Anterior cingulate cortex (tissue), 58 donors: ENCODE measurements at places on chromosomes 1 and 21.
A peak's percentile ranks its signal among the peaks of the same experiment; 100 is the strongest.

DNA sequence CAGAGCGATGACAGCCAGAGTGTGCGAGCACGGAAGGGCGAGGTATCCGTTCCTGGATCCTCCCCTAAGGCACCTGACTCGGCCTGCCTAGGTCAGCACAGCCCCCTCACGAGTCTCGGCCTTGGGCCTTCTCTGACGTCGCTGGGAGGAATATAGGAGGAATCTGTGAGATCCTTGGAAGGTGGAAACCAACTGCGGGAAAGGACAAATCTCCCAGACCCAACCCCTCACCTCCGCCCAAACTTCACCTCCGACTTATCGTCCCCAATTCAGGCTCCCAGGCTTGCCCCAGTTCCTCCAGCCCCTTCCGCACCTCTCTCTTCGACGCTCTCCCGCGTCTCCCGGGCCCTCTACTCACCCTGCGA is 494 bp downstream of the APH1A start:
- DNase-seq: no peak

DNA sequence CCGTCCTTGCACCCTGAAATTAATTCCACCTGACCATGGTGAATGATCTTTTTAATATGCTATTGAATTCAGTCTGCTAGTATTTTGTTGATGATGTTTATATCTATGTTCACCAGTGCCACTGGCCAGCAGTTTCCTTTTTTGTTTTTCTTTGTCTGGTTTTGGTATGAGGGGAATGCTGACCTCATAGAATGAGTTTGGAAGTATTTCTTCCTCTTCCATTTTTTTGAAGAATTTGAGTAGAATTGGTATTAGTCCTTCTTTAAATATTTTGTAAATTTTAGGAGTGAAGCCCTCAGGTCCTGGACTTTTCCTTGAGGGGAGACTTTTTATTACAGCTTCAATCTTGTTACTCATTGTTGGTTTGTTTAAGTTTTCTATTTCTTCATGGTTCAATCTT is 231.6 kb downstream of the MRPL39 start:
- DNase-seq: no peak

DNA sequence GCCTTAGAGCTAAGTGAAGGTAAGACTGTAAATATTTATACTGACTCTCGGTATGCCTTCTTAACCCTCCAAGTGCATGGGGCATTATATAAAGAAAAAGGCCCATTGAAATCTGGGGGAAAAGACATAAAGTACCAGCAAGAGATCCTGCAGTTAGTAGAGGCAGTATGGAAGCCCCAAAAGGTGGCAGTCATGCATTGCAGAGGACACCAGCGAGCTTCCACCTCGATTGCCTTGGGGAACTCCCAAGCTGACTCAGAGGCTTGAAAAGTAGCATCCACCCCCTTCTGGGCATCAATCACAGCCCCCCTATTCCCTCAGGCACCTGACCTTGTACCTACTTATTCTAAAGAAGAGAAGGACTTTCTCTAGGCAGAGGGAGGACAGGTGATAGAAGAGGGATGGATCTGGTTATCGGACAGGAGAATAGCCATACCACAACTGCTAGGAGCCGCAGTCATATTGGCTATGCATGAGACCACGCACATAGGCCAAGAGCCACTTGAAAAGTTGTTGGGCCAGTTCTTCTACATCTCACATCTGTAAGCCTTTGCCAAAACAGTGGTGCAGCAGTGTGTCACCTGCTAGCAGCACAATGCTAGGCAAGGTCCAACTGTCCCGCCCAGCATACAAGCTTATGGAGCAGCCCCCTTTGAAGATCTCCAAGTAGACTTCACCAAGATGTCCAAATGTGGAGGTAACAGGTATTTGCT is 19.4 kb downstream of the PLA2G2F start:
- no peak for DNase-seq

DNA sequence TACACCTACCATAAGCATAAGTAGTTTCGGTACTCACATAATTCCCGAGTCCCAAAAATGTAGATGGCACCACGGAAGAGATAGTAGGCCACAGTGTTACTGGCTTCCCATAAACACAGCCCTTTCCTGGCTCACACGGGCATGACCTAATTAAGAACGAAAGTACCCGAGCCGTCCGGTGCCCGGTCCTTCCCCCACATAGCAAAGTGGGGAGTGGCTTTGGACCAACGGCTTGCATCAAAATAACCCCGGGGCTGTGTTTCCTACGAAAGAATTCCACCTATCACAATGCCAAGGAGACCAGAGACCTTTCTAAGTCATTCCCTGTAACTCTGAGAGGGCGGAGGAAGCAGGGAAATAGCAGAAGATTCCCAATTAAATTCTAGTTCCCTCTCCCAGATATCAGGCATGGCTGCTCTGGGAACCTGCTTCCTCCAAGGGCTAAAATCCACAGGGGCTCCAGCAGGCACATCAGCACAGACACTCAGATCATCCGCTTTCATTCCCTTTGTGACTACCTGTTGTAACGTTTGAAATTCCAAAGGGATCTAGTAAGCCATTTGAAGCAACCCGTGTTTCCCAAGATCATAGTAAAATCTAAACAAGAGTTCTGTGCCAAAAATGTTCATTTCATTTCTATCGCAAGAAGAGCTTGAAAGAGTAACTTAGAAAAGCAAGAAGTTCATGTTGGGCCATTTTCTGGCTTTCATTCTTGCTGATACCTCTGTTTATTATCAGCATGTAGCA is at the start of gene TMPRSS3:
TMPRSS3 (minus strand) TSS at position 148 of the 747 bp plus-strand sequence. CDS start 635 bp downstream, outside the sequence.
- no peak for DNase-seq

- DNase-seq: peak; percentile 15
Measured at GRCh38 chr1:151539321-151540020, 638 bp upstream of the TUFT1 start.

DNA sequence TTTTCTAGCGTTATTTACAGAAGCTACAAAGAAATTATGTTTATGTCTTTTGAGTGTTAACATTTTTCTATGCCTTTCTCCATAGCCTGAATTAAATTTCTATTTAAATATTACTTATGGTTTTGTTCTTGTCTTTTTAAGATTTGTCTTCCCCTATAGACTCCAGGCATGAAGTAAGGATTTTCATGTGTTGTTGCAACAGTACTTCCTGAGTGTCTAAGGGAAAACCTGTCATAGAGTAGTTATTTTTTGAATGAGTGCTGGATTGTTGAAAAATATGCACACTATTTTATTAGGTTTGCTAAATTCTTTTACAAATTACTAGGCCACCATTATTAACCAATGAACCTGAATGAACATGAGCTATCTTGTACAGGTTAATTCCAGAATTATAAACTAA is 27.1 kb downstream of the SAMSN1 start:
- no peak for DNase-seq

DNA sequence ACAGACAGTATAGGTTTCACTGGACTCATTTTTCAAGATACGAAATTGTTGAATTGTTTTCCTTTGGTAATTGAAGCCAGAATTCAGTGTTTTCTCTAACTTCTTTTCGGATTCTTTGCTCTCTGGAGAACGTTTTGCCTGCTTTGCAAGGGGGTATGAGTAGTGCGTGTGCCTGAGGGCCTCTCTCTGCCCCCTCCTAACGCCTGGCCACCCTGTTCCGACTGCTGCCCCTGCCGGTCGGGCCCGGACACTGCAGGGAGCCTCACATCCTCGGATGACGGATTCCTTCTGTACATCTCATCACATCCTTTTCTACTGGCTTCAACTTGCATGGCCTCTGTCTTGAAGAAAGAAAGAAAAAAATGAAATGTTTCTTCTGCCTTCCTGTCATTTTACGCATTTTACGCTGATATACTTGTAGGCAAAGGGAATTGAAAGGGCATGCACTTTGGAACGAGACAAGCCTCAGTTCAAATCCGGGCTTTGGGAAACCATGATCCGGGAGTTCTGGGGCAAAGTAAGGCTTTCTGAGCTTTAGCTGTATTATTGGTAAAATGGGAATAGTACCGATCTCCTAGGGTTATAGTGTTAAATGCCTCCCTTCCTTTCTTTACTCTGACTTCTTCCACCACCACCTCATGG is 65.1 kb downstream of the DISC1 start:
- DNase-seq: peak; percentile 8

GRCh38 chr21:38092051-38092450 is 164.7 kb upstream of the KCNJ15 start:
- DNase-seq: no peak

- DNase-seq: no peak
Measured at GRCh38 chr21:38777015-38777414, 28.7 kb upstream of the ETS2 start.

- no peak for DNase-seq
Measured at GRCh38 chr1:43779266-43779665, 71.9 kb downstream of the ST3GAL3 start.

GRCh38 chr1:246923482-246923881 is 8.3 kb downstream of the AHCTF1 start:
- no peak for DNase-seq

DNA sequence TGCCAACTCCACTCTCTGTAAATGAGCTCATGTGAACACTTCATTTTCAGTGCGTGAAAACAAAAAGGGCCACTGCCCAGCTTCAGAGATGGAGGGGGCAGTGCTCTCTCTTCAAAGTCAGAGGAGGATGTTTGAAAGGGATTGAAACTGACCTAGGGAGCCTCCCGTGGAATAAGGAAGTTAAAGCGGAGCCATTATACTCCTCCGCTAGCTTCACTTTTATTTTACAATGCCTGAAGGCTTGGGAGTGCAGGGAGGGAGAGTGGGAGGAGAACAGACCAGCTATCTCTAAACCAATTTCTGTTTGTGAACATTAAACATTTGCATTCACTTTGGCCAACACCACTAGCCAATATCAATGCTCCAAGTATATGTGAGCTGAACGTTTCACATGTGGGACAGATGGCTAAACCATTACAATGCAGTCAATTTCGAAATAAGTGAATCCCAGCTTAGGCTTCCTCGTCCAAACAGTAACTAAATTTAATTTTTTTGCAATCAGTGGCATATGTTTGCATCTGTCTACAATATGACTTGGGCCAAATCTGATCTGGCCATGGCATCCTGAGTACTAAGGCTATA is 126.9 kb downstream of the ESRRG start:
- DNase-seq: no peak

DNA sequence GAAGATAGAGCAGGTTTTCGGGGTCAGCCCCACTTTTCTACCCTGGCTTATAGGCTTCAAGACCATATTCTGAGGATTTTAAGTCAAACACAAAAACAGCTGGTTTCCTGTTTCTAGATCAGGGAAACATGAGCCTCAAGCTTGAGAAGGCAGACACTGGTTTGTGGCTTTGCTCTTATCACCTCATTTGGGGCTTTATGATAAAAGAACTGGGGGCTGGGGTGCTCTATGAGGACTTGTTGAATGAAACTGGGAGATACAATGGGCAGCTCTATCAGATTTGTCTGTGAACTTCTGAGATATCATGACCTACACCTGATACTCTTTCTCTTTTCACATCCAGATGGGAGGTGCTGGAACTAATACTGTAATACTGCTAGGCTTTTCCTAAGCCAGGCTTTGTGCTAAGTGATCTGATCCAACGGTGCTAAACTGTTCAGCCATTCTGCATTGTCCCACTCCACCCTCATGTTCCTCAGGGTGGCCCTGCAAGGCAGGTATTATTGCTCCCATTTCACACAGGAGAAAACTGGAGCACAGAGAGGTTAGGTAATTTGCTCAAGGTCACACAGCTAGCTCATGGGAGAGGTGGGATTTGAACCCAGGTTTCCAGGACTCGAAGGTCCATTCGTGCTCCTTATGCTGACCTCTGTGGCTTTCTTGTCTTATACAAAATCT is 6.6 kb downstream of the AJAP1 start:
- DNase-seq: no peak

DNA sequence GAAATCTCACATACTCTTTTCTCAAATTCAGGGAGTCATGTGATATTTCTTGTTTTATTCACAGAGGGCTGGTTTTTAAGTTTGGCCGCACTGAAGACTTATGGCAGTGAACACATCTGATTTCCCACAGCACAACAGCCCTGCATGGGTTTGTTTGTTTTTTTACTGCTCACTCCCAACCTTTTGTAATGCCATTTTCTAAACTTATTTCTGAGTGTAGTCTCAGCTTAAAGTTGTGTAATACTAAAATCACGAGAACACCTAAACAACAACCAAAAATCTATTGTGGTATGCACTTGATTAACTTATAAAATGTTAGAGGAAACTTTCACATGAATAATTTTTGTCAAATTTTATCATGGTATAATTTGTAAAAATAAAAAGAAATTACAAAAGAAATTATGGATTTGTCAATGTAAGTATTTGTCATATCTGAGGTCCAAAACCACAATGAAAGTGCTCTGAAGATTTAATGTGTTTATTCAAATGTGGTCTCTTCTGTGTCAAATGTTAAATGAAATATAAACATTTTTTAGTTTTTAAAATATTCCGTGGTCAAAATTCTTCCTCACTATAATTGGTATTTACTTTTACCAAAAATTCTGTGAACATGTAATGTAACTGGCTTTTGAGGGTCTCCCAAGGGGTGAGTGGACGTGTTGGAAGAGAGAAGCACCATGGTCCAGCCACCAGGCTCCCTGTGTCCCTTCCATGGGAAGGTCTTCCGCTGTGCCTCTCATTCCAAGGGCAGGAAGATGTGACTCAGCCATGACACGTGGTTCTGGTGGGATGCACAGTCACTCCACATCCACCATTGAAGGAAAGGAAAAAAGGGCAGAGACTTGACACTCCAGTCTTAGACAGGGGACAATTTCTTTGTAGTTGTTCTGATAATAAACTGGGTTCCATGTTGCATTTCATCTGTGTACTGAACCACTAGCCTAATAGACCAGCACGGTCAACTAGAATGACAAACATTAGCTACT is 22.8 kb downstream of the TMEM50A start:
- DNase-seq: no peak

GRCh38 chr1:43686801-43687200 is 20.5 kb upstream of the ST3GAL3 start:
- DNase-seq: no peak

- no peak for DNase-seq
Measured at GRCh38 chr1:221182791-221183533, 303.7 kb downstream of the HLX start.

DNA sequence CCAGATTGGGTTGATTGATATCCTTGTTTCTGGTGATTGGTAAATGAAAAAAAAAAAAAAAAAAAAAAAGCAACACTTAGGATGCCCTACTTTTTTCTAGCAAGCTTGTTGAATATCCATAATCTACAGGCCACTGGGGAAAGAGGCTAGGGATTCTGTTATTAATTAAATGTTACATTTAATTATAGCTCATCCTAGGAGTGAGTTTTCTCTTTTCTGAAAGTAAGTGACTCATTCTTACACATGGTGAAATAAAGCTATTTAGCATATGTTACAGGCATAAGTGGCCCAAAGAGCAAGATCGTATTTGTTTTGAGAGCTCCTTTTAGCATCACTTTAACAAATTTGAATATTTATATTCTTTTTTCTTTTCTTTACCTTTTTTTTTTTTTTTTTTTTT is 94.5 kb downstream of the FNBP1L start:
- no peak for DNase-seq
